ENCODE measurements at places on chromosomes 6 and 20.
A peak's percentile ranks its signal among the peaks of the same experiment; 100 is the strongest.

- no peak for DNase-seq
Observed at GRCh38 chr6:106882601-106883518, 91.7 kb downstream of the CD24 start.

GRCh38 chr6:15539722-15540270 is 123.0 kb downstream of the DTNBP1 start:
- DNase-seq, result no peak

GRCh38 chr6:105992315-105992961 is 93.7 kb upstream of the PRDM1 start:
- no peak for DNase-seq

DNA sequence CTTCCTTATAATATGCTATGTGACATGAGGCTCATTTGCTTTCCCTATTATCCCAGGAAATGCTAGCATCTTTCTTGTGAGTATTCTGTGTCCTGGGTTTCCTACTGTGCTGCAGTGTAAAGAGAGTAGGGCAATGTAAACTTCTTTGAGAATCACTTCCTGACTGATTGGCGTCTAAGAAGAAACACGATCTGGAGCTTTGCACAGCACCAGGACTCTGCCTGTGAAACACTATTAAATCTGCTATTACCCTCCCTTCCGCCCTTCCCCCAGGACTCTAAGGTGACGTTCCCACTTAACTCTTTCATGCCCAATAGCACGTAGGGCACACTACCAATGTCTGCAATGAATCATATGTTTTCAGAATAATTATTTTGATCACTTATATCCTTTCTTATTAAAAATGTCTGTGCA is 607.3 kb upstream of the CITED2 start:
- peak; percentile 43 for DNase-seq

GRCh38 chr6:156828280-156828703 is 51.1 kb downstream of the ARID1B start:
- no peak for DNase-seq

GRCh38 chr6:19771753-19772336 is 65.3 kb upstream of the ID4 start:
- no peak for DNase-seq

GRCh38 chr20:25676164-25676809 is 20.4 kb downstream of the ZNF337 start:
- no peak for DNase-seq

GRCh38 chr20:56788671-56789610 is 159.8 kb downstream of the TFAP2C start:
- no peak for DNase-seq

GRCh38 chr6:24187965-24188577 is 62.1 kb downstream of the NRSN1 start:
- DNase-seq, result no peak

GRCh38 chr6:167311286-167311685 is 13.6 kb upstream of the TTLL2 start:
- DNase-seq, result no peak

GRCh38 chr6:105170059-105170458 is 9.8 kb downstream of the POPDC3 start:
- DNase-seq, result no peak

DNA sequence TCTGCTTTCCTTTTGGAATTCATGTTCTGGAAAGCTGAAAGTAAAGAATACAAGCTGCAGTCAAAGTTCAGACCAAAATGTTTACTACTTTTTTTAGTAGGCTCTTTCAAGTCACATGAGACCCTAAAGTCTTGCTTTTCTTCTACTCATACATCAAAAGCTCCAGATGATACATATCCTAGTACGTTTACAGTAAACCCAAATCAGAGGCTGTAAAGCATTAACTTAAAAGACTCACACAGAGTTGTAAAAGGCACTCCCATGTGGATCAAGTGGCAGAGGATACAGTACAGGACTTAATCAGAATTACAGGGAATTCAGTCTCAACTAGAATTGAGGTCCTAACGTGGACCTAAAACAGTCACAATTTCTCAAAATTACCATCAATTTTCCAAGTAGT is 40.7 kb downstream of the STK38 start:
- no peak for DNase-seq

- DNase-seq, result no peak
Observed at GRCh38 chr20:45937765-45938164, 3.3 kb downstream of the PCIF1 start.

DNA sequence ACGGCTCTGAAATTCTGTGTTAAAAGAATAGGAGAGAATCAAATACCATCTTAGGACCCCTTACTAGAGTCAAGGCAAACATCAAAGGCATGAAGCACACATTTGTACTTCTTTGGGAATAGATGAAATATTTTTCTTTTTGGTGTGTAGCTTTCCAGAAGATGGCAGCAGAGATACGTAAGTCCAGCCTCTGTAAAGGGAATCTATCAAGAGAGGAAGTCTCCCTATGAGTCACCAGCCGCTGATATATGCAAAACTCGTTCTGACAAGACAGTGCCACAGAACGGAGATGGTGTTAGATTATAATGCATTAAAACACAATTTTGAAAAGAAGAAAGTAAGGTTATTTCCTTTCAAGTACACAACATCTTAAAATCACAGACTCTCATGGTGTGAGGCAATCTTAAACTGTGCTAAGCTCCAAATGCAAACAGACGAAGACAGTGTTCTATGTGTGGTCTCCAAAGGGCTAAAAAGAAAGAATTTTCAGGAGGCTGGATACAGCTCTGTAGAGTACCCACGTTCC is 120.0 kb upstream of the AGPAT4 start:
- peak; percentile 51 for DNase-seq

DNA sequence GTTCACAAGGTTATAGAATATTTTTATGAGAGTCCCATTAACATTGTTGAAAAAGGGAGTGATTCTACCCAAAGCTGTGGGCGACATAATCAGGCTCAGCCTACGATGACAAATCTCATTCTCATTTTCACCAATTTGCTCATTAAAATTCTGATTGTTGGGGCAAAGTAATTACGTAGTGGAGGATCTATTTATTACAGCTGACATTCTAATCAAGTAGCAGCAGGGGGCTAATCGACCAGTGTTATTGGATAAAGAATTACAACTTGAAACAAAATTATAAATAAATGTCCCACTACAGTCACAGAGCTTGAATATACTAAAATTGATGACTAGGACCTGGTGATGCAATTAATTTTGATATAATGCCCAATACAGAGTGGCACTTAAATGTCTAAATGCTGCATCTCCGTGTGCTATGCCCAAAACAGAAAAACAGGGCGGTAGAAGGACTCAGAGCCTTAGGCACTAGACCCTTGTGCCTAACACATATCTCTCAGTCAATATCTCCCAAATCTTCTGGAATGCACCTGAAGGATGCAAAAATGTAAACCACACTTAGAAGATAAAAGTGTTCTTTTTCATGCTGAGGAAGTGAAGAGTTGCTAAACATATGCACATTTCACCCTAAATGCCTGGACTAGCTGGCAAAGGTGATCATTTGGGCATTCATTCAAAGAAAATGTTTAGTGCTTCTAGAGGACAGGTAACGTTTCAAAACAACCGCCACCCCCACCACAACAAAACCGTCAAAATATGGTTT is 88.3 kb downstream of the CD24 start:
- DNase-seq, result no peak

DNA sequence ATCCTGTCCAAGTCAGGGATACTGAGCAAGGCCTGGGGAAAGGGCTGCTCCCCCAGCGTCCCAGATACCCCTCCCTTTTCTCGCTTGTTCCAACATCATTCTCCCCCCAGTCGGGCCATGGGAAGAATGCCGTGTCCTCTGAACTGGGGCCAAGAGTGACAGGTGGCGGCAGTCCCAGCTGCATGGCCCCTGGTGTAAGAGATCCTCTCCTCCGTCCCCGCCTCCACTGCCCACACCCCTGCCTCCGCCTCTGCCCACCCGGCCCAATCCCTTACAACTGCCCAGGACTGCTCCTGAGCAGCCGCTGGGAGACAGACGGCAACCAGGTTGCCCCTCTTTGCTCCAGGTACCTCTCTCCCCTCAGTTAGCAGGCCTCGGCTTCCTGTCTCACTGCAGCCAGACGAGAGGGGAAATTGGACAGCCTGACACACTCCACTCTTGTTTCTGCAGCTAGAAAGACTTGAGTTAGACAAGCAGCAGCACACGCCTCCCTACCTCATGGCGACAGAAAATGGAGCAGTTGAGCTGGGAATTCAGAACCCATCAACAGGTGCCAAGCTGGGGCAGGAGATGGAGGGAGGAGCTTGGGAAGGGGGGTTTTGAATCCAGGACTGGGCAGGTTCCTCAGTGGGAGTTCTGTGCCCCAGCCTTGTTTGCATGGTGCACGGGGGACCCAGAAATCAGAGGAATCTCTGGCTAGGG is at the start of gene MYLK2:
MYLK2 (plus strand) TSS at position 274 of the 702 bp plus-strand sequence; CDS start at position 499, 225 bp downstream.
- DNase-seq, result peak; percentile 42

DNA sequence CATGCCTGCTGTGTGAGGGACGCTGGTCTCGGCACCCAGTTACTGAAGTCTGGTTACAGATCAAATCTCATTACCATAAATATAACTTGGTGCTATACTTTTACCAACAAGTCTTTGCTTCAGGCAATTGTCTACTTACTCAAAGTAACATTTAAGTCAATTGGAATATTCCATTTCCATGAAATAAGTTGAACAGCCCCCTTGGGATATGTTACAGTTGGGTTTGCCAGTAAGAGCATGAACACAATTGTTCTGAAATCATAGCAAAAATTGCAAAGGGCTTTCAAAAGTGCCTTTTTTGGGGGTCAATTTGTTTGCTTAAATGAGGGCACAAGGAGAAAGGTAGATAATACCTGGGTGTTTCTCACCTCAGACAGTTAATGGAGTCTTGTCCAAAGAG is 170.9 kb upstream of the EXOC2 start:
- no peak for DNase-seq

- no peak for DNase-seq
Observed at GRCh38 chr6:36283608-36284007, 13.7 kb downstream of the PNPLA1 start.

DNA sequence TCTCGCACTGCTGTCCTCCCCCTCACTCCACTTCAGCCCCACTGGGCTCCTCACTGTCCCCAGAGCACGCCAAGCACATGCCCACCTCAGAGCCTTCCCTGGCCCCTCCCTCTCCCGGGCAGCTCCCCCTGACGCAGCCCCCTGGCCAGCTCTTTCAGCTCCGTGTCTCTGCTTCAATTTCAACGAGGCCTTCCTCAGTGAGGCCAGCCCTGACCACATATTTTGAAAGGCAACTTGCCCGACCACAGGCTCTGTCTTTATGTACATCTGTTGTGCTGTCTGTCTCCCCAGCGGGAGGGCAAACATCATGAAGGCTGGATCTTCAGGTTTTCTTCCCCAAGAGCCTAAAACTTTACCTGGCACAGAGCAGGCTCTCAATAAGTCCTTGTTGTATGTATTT is 44.6 kb downstream of the JPH2 start:
- DNase-seq, result no peak

- DNase-seq, result no peak
Observed at GRCh38 chr6:80363501-80364122, 257.1 kb downstream of the BCKDHB start.

- peak; percentile 57 for DNase-seq
Observed at GRCh38 chr20:1718604-1719384, 61.2 kb upstream of the SIRPG start.

DNA sequence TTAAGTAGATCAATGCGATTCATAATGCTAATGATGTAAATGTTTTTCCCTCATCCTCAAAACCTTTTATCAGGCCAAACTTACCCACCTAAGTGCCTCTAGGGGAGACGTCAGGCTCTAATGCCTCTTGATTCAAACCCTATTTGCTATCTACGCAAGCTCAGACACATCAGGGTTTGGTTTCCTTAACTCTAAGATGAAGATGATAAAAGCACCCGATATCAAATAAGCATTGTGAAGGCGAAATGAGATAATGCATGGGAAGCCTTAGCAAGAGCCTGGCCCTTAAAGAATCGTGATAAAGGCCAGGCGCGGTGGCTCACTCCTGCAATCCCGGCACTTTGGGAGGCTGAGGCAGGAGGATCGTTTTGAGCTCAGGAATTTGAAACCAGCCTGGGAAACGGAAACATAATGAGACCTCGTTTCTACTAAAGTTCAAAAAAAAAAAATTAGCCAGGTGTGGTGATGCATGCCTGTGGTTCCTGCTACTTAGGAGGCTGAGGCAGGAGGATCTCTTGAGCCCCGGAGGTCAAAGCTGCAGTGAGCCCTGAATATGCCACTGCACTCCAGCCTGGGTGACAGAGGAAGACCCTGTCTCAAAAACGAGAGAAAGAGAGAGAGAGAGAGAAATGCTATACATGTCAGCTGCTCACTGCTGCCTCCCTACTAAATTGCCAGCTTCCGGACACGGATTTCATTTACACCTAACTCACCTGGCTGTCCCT is 13.5 kb downstream of the CNKSR3 start:
- no peak for DNase-seq

DNA sequence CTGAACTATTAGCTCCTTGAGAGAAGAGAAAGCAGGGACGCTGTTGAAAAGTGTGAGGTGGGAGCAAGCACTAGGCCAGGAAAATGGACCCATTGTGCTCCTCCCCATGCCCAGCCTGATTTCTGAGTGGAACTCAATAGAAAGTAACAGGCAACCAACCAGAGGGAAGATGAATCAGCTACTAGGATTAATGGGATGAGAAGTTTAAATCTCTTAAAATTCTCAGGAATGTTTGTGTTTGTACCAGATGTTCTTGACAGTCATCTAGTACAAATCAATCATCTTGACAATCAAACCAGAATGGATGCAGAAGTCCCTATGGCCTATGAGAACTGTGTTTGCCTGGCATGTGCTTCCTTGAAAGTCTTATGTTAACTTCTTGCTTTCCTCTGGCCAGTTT is 48.9 kb downstream of the HDDC2 start:
- DNase-seq, result no peak

DNA sequence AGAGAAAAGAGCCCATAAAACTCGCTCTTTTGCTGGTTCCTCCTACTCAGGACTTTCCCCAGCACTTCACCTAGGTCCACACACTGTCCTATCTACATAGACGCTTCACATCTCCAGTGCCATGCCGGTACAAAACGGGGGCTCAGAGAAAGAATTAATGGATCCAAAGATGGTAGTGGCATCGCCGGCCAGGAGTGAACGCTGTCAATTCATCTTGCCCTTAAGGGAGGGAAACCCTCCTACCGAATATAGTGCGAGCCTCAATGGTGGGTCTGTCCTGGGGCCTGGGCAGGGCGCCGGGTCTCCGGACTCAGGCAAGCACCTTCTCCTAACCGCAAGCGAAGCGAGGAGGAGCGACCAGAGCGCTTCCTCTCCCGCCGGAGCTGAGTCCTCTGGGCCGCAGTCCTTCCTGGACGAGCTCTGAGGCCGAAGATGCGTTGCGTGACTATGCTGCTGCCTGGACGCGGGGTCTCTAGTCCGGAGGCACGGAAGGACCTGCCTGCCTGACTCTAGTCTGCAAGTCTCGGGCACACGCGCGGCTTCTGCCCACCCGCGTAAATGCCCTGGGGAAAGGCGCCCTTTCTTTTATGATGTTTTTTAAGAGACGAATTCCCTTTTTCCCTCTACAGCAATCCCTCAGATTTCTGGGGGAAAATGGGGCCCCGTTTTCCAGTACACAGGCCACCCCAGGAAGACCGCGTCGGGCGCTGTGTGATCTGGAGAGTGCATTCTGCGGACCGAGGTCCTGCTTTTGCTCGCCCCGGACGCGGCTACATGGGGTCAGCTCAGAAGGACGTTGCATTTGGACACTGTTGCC is 100.1 kb upstream of the PRDM1 start:
- DNase-seq, result no peak

All from NCI-H446 treated with DMSO at 0.1 percent for 48 hours (cell line).